ENCODE measurements at places on chromosomes 6 and 20.

DNA sequence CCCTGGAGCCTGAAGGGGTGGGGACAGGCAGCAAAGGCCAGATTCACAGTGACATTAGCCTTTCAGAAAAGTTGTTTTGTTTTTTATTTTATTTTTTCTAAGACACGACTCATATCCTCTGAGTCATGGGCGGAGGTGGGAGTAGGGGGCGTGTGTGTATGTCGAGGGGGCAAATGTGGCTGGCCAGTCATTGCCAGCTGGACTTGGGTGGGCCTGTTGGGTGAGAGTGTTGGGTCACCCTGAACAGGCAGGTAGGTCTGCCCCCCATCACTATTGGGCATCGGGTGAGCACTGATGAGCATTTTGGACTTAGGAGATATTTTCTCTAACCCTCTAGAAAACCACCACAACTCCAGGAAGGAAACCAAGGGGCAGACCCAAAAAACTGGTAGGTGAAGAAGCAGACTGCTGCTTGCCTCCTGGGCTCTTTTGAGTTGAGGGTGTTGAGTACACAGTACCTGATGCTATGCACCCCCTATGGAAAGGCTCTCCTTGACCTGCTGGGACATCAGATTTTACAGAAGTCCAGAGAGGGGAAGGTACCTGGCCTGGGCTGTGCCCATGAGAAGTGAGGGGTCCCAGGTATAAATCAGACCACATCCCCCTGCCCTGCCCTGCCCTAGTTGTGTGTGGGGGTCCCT, 5.6 kb downstream of the SMIM29 start:
- DNase-seq = no peak

DNA sequence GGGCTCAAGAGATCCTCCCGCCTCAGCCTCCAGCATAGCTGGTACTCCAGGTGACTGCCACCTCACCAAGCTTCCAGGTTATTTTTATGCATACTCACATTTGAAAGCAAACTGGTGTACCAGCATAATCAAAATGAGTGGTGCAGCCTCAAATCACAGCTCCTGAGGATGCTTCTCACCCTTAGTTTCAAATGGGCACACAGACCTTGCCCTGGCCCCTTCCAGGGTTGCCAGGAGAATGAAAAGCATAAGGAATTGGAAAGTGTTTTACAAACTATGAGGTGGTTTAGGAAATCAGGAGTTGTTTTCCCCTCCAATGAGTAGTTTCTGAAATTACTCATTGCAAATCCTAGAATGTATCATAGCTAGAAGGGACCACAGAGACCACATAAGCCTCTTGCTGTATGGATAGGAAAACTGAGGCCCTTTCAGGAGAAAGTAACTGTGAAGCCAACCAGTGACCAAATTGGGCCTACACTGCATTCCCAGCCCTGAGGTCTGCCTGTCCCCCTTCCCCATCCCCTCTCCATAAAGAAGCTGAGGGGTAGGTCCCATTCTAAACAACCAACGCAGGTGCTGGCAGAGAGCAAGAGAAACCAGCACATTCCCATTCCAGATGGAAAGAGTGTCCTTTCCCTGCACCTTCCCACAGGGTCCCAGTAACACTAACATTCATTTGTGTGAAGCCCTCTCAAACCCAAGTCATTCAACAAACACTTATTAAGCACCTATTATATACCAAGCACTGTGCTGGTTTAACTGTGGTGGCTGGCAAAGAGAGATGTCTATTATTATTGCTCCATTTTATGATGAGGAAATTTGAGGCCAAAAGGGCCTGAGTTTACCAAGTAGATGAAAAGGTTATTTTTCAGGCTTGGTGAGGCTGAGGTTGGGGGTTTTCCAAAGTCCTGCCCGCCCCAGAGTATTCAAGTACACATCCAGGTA, 2.1 kb upstream of the E2F1 start:
- no peak for DNase-seq

DNA sequence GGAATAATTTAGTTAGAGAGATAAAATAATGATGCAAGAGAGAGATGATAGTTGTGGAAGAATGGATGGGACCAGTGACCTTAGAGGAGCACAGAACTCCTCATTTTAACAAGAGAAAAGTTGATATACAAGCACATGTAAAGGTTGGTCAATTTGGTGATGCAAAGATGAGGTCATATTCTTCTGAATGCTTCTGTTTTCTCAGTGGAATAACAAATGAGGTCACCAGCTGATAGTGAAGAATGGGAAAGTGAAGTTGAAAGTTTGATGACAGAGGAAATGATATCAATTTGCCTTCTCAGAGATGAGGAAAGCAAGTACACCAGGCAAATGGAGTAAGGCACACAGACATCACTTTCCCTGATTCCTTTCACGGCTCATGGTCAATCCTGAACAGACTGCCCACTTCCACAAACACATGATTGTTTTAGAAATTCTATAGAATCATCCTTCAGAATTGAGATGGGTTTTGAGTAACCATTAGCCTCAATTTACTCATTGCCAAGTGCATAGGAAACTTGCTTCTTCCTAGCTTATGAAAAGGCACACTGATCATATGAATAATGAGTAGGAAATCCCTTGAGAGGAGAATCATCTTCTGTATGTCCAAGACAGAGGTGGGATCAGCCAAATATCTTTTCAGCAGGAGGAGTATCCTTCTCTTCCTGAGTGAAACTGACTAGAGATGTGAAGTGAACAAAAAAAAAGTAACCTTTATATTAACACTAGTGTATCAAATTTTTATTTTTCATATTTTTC, 82.4 kb upstream of the TCF21 start:
- DNase-seq = peak; percentile 31

- DNase-seq = no peak
Observed at GRCh38 chr20:9838035-9838377, 870 bp downstream of the PAK5 start.

- DNase-seq = no peak
Observed at GRCh38 chr6:28748192-28748591, 175.6 kb downstream of the TRIM27 start.
